Endodermal cell (in vitro differentiated cells): ENCODE measurements at places on chromosomes 7 and 10. TPM values are rescaled to one million over a fixed set of nuclear protein-coding genes. Genes with fewer than 3 reads are reported as not detected.

DNA sequence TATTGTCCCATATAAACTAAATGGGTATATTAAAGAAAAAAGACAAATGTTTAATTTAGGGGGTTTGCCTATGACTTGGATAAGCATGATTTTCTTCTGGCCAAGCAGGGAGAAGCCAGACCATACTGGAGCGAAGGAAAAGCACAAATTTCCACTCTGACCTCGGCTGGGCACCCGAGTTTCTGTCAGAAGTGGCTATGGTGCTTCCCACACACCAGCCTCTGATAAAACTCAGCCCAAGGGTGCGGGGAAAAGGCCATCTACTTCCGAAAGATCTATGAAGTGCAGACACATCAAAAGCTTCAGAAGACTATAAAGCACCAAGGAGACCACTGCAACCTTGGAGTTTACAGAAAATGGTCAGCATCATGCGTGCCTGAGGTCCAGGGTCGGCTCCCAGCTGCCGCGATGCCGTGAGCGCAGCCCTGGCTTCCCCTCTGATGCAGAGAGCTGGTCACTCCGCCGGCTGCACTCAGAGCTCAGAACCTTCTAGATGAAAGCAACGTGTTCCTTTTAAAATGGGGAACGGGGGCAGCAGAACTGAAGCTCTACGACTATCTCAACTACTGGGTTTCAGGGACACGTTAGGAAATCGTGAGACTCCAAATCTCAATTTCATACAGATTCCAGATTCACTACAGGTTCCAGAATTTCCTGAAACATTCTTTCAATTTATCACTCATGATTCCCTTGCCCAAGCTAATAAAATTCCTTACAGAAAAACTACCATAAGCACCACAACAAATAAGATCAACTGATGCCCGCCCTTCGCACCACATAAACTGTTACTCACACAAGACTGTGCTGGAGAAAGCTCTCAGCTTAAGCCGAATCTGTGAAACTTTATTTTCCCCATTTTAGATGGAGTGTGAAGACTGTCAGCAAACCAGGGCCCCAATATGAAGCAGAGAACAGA is 84.5 kb downstream of the DIP2C start:
- H3K27me3 ChIP-seq = no peaks in the 10 kb centered on the region
- no peaks in the 10 kb centered on the region for H3K36me3 ChIP-seq
- H3K4me1 ChIP-seq = no peaks in the 10 kb centered on the region
- no peak overlapping the region for H3K27ac ChIP-seq
- no peak for DNase-seq

DNA sequence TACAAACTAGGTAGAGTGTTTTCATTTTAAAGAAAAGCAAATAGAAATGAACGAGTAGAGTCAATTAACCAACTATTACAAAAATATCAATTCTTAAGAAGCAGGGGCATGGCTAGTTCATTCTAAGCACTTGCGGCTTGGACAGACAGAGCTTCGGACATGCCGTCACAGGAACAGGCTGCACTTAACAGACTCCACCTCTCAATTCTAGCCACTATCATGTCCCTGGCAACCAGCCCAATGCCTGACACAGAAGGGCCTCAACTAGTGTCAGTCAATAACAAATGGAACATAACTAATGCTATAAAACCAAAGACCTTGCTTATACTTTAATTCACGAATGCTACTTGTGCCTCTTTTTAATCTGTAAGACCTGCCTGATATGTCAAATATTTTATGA is 74.4 kb downstream of the TPK1 start:
- H3K4me1 ChIP-seq = peaks cover 5% of the 10 kb centered on the region
- no peak overlapping the region for H3K27ac ChIP-seq
- H3K4me3 ChIP-seq = no peak overlapping the region
- DNase-seq = no peak
- no peaks in the 10 kb centered on the region for H3K27me3 ChIP-seq

DNA sequence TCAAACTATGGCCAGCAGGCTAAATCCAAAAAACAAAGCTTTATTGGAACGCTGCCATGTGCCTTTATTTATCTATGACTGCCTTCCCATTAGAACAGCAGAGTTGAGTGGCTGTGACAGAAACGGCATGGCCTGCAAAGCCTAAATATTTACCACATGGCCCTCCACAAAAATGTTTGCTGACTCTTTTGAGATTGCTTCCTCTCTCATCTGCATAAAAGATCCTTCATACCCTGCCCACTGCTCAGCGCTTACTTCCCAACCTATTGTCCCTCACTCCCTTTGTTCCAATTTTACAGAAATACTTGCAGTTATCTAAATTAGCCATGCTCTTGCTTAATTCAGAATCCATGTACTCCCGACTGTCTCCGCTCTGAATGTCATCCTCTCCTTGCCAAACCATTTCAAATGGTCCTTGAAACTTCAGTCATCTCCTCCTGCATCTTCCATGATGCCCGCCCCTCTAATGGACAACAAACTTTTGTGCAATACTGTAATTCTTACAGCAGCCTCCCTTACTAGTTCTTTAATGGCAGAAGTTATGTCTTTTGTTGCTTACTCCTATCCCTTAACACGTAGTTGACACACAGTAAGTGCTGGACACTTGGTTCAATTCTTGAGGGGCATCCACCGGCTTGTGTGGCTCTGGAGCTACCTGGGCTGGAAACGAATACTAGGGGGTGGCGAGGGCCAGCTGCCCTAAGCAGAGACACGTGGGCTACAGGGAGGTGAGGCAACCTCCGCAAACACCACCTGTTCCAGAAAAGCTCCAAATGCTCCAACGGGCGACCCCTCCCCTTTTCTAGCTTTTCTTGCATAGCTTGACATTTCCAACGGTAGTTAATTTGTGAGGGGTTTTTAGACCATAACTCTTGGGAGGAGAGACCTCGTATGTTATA is 832 bp downstream of the XRCC2 start:
- H3K36me3 ChIP-seq = no peaks in the 10 kb centered on the region
- DNase-seq = peak; percentile 70
- H3K27me3 ChIP-seq = no peaks in the 10 kb centered on the region
- H3K27ac ChIP-seq = peak overlapping the region; percentile 63

GRCh38 chr7:139358541-139359365 is 941 bp upstream of the LUC7L2 start:
- peak overlapping the region; percentile 89 for H3K27ac ChIP-seq
- no peaks in the 10 kb centered on the region for H3K27me3 ChIP-seq
- peaks cover 5% of the 10 kb centered on the region for H3K36me3 ChIP-seq
- DNase-seq = no peak
- peak overlapping the region; percentile 95 for H3K4me3 ChIP-seq

The CREB3L2 gene
- total RNA-seq = 51.7 to 80.2 TPM (median 72.3 TPM) in 3 replicates

The TAF3 gene
- total RNA-seq = 9.0 and 9.9 TPM in 2 replicates
